ENCODE measurements at places on chromosomes 5 and 9.

DNA sequence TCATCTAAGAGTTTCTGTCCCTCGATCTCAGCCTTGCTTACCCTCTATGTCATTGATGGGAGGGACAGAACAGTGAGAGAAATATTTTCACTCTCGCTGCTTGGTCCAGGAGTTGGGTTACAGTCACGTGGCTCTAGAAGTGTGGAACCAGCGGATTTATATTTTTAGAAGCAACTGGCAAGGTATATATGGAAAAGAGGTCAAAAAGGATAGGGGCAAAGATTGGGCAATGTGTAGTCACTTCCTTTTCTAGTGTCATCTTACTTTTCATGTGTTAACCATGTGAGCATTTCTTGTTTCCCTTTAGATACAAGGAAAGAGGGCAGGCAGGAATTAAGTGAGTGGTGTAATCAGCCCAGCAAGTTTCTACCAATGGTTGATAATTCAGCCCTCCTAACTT is 111.5 kb upstream of the ZNF366 start:
- H3K36me3 ChIP-seq: no peaks in the 10 kb centered on the region
- peaks cover 11% of the 10 kb centered on the region for H3K27me3 ChIP-seq

DNA sequence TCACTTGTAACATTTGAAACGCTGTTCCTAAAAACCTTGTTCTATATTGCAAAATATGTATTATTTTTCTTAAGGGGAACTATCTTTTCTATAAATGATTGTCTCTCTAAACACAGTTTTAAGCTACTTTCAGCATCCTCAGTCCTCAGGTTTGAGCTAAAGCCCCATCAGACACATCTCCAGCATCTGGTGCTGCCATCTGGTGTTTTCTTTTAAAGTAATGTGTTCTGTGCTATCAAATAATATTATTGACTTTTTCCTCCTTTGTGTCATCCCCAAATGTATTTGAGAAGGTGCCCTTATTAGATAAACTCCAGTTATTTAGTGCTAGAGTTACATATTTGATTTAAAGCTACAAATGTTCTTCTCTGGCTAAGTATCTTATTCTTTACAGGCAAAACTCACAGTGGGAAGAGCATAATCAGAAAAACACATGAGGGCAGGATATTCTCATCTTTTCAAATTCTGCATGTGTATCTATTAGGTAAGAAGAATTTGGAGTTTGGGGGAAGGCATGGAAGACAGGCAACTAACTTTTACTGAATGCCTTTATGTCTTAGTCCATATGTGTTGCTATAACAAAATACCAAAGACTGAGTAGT is 27.5 kb downstream of the ZNF474 start:
- peaks cover 11% of the 10 kb centered on the region for H3K4me1 ChIP-seq
- no peak overlapping the region for H3K4me3 ChIP-seq
- no peaks in the 10 kb centered on the region for H3K36me3 ChIP-seq
- DNase-seq: peak; percentile 9

DNA sequence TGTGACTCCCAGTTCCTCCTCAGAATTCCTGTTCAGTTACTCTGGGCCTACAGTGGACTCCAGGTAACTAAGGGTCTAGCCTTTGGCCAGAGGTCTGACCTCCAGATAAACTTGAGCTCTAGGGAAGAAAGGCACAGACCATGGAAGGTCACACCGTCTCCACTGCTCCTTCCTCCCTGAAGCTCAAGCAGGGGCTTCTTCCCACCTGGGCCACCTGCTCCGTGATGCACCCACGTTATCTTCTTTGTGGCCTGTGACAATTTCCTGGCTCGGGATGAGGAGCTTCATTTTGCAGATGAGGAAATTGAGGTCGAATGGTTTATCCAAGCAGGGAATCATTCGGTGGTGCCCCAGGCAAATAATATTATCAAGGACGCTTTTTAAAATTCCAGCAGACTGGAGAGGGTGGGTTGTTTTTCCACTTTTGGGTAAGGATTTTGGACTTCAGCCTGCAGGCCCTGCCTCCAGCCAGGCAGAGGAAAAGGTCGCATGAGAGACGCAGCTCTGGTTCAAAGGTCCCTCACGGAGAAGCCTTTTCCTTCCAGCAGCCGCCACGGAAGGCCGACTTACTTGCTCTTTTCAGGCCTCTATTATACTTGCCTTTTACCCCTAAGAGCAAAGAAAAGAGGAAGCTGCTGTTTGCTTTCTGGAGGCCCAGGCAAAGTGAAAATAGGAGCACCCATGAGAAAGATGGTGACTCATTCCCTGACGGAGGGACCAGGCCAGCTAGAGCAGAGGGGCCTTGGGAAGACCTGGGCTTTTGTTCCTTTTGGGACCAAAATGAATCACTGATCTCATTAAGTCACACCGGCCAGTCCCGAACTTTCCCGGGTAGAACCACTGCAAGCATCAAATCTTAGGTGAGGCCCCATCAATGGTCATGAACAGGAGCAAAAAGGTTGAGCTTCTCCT is 22.8 kb upstream of the DUSP1 start:
- no peak overlapping the region for H3K27ac ChIP-seq
- DNase-seq: no peak
- H3K4me1 ChIP-seq: peaks cover 5% of the 10 kb centered on the region
- no peaks in the 10 kb centered on the region for H3K27me3 ChIP-seq
- no peak overlapping the region for H3K4me3 ChIP-seq

GRCh38 chr5:176550275-176550831 is 1.2 kb downstream of the CDHR2 start:
- H3K4me1 ChIP-seq: peaks cover 34% of the 10 kb centered on the region
- H3K4me3 ChIP-seq: peak overlapping the region; percentile 66
- no peaks in the 10 kb centered on the region for H3K27me3 ChIP-seq
- DNase-seq: no peak

DNA sequence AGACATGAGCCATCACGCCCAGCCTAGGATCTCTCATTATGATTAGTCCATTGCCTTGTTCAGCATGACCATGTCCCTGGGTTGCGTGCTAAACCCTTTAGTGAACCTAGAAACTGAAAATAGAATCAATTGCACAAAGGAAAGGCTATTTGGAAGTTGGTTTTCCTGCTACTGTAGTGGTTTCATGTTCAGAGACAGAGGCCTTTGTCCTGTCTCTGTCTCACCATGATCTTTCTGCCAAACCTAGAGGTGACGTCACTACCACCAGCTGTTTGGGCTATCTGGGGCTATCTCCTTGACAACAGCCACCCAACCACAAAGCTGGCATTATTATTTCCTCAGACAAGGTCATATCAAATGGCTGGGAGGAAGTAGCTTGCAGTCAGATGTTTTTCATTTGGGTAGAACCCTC is 4.0 kb upstream of the CDK5RAP2 start:
- H3K36me3 ChIP-seq: no peaks in the 10 kb centered on the region
- H3K4me3 ChIP-seq: no peak overlapping the region
- H3K4me1 ChIP-seq: peaks cover 8% of the 10 kb centered on the region
- no peak overlapping the region for H3K27ac ChIP-seq

- no peak overlapping the region for H3K4me3 ChIP-seq
- H3K27me3 ChIP-seq: no peaks in the 10 kb centered on the region
- H3K4me1 ChIP-seq: no peaks in the 10 kb centered on the region
Measured at GRCh38 chr5:104146652-104147051, 584.1 kb upstream of the NUDT12 start.

- DNase-seq: no peak
- no peak overlapping the region for H3K4me3 ChIP-seq
- no peaks in the 10 kb centered on the region for H3K27me3 ChIP-seq
- H3K4me1 ChIP-seq: no peaks in the 10 kb centered on the region
Measured at GRCh38 chr5:98205691-98206461, 567.6 kb upstream of the RGMB start.
